ENCODE measurements at places on chromosomes 13 and 19.

- no peak for DNase-seq
These were observed 21.1 kb downstream of the KBTBD6 start for GRCh38 chr13:41111454-41111853.

DNA sequence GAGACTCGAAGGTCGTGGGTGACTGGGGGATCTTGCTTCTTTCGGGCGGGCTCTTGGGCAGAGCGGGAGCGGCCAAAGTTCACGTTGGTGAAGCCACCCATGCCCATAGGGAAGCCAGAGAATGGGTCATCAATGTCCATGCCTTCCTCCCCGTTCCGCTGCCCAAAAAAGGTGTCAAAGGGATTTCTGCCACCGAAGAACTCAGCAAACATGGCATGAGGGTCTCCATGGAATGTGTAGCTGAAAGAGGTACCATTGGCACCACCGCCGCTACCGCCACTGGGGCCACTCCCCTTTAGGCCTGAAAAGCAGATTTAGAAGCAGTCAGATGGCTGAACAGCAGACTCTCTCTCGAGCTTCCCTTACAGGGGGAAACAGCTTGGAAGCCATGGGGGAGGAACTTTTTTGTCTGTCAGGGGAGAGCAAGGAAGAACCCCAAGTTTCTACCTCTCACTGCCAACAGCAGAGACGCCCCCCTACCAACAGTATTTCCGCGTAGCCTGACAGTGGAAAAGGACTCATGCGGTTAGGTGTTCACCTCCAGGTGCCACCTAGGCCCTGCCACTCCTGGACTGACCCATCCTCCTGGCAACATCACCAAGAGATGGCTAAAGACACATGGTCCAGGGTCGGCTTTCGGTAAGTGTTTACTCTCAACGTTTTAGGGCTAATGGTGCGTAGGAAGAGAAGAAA lies 1.3 kb downstream of the DNAJB1 start:
- peak; percentile 57 for DNase-seq

DNA sequence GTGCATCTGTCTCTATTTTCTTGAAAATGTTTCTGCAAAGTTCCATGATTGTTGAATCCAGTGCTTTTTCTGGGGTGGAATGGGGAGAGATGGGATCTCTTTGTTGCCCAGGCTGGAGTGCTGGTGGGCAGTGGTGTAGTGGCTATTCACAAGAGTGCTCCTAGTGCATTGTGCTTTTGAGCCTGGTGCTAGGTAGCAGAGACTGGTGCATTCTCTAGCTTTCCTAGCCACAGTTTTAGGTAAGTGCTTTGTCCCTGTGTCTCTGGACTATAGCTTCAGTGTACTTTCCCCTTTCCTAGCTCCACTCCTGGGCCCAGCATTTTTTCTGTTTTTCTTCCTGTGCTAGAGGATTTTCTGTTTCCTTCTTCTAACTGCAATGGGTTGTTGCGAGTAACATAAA lies 825.6 kb downstream of the SLITRK6 start:
- DNase-seq = no peak

DNA sequence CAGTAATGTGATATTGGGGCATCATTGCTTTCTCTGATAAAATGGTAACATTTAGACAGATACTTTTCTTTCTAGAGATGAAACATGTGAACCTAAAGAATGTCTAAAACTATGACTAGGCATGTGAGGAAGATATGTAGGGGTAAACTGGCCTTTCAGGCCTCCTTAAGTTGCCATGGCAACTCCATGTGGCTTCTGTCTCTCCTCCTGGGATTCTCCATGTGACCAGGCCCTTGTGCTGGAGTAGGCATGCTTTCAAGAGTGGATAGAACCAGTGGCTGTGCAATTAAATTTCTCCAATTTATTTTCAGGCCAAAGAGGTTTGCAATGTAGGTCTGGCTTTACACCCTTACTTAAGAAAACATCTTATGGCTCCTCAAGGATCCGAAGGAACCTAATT lies 130.8 kb downstream of the OLFM4 start:
- DNase-seq = no peak

- no peak for DNase-seq
These were observed 36.5 kb downstream of the GTF2F2 start for GRCh38 chr13:45156565-45157361.

GRCh38 chr13:29271606-29272005 lies 323.9 kb downstream of the SLC7A1 start:
- no peak for DNase-seq

GRCh38 chr19:53192771-53193534 lies at the start of gene ZNF665:
Gene ZNF665, minus strand, starts transcription at chr19:53193358. Its CDS starts 10,460 bp downstream, at chr19:53182898.
- peak; percentile 77 for DNase-seq

GRCh38 chr19:35431145-35431807 lies 16.8 kb upstream of the FFAR2 start:
- no peak for DNase-seq

GRCh38 chr19:46732172-46732938 lies 13.5 kb upstream of the FKRP start:
- DNase-seq = no peak

- DNase-seq = no peak
These were observed 62.8 kb downstream of the DNAJC15 start for GRCh38 chr13:43086181-43086580.

DNA sequence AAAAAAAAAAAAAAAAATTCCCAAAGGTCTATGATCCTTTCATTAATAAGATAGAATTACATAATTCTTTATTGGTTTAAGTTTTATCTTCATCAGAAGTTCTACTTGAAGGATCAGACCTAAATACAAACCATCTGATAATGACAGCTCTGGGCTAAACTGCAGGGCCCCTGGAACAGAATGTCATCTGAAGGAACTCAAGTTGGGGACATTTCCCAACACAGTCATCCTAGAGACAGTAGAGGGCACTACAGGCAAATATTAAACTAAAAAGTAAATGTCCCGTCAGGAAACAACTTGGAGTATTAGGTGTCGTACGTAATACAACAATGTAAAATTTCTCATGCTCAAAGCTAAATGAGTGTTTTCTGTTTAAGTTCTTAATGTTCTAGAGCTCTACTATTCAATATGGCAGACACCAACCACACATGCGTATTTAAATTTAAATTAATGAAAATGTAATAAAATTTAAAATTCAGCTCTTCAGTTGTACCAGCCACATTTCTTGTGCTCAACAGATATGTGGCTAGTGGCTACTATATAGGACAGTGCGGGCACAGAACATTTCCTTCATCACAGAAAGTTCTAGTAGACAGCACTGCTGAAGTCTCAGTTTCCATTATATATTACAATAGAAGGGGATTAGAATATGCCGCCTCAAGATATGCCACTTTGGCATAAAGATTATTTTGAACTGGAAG lies 21.8 kb upstream of the NAXD start:
- peak; percentile 84 for DNase-seq

GRCh38 chr13:33676045-33676989 lies 141.6 kb upstream of the RFC3 start:
- DNase-seq = no peak

- DNase-seq = no peak
These were observed 3.2 kb downstream of the SERPINE3 start for GRCh38 chr13:51342706-51343105.

GRCh38 chr13:71871844-71872243 lies 4.8 kb upstream of the DACH1 start:
- no peak for DNase-seq

- DNase-seq = no peak
These were observed 16.6 kb downstream of the NCLN start for GRCh38 chr19:3202346-3202745.

GRCh38 chr13:26992951-26993719 lies 178.5 kb downstream of the USP12 start:
- DNase-seq = no peak

GRCh38 chr13:47218611-47219010 lies 321.8 kb upstream of the HTR2A start:
- DNase-seq = no peak

DNA sequence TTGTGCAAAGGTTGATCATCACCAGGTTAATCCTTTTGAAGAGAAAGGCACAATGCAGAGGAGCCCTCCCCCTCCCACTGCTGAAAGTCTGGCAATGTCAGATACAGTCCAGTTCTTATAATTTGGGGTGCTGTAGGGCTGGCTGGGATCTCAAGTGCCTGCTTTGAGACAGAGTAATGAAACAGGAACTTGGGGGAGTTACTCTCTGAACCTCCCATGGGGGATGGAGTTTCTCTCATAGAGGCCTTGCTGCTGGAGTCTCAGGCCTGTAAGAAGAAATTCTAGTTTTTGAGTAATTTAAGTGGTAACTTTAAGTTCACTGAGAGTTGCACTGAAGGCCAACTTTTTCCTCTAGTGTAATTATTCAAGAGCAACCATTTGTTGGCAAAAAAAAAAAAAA lies 410.5 kb downstream of the KCNRG start:
- no peak for DNase-seq

- no peak for DNase-seq
These were observed 52.7 kb upstream of the RFXAP start for GRCh38 chr13:36766295-36766694.

GRCh38 chr13:42276683-42277082 lies 4.7 kb downstream of the AKAP11 start:
- no peak for DNase-seq

DNA sequence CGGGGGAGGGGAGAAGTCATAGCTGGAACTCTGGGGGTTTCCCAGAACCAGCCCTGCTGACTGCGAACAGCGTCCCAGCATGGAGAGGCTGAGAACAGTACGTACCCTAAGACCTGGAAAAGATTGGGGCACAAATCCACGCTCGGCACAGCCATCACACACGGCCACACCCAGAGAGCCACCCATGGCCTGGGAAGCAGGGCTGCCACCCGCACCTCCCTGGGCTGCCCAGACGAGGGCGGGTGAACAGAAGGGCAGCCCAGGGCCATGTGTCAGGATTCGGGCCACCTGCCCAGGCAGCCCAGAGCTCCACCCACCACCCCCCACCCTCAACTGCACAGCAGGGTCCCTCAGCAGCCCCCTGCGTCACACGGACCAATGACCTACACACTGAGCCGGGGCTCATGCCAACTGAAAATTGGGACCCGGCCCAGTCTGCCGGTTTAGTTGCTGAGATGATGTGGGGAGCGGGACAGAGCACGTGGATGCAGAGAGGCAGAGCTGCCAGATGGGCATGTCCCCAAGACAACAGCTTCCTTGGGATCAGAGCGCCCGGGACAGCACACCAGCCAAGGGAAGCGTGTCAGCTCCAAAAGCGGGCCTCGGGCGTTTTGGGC lies 8.5 kb downstream of the UBXN6 start:
- no peak for DNase-seq

- no peak for DNase-seq
These were observed 1714.3 kb upstream of the PCDH20 start for GRCh38 chr13:63129995-63130394.

DNA sequence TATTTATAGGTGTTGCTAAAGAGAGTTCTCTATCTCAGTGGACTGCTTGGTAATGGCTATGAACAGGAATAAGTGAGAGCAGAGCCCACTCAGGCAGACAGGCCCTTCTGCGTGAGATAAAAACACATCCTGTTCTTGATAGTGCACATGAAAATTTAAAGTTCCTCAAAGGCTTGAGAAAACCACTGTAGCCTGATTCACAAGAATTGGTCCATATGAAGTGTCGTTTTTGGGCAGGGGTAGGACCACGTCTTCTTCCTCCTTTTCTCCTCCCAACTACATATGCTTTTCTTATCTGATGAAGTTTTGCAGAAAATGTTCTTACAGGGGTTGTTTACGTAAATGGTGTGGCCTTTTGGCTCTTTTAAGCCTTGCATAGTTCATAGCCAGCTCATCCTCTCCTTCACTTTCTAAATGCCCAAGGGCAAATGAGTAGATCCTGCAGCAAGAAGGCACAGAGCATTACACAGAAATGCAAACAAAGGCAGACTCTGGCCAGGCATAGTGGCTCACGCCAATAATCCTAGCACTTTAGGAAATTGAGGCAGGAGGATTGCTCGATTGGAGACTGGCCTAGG lies 53.8 kb downstream of the RNF6 start:
- no peak for DNase-seq

DNA sequence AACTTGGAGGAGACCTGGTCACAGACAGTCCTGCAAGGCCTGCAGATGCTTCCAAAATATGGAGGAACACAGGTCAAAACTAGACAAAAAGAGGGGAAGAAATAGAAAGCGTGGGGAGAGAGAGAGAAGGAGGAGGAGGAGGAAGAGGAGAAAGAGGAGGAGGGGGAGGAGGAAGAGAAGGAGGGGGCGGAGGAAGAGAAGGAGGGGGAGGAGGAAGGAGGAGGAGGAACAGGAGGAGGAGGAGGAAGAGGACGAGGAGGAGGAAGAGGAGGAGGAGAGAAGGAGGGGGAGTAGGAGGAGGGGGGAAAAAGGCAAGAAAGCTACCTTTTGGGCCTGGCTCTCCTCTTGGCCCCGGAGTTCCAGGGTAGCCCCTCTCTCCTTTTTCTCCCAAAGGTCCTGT lies 105.8 kb downstream of the COL4A1 start:
- DNase-seq = no peak

DNA sequence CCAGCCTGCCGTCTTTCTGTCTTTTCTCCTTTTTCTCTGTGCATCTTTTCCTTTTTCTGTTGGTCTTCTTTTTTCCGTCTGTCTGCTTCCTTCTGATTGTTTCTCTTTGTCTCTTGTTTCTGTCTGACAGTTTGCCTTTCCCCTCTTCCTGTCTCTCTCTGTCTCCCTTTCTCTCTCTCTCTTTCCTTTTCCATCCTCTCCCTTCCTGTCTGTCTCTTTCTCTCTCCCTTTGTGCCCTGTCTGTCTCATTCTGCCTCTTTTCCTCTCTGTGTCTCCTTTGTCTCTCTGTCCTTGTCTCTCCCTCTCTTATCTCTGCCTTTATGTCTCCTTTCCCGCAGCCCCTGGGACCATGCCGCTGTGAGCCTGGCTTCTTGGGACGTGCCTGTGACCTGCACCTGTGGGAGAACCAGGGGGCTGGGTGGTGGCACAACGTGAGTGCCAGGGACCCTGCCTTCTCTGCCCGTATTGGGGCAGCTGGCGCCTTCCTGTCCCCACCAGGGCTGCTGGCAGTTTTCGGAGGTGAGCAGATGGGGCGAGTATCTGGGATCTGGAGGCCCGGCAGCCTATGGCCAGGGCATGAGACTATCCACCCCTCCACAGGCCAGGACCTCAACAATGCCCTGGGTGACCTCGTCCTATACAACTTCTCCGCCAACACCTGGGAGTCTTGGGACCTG lies 9.4 kb downstream of the MEGF8 start:
- no peak for DNase-seq

DNA sequence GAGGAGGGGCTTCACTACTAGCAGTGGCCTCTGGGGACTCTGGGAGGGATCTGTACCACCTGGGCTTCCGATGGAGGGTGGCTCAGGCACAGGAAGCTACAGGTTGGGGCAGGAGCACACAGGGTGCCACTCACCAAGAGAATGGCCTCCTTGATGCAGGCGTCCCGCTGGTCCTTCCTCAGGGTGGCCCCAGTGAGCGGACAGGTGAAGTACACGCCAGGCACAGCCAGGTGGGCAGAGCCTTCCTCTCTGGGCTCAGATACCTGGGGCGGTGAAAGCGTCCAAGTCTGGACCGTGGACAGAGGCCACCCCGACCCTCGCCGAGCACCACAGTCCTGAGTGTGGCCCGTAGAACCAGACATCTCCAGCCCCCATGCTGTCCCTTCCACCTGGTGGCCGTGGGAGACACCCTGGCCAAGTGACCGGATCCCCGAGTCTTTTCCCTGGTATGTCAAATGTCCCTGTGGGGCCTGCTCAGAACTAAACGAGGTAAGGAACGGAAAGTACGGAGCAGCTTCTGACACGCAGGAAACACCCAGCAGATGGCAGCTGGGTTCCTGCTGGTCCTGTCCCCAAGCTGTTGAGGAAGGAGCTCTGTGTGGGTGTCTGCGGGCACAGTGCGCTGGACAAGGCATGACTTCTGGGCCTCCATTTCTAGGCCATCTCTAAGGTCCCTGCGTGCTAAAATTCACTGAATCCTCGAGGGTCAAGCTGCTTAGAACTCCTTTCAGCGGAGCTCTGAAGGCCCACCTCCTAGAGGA lies 5.2 kb downstream of the UBXN6 start:
- DNase-seq = no peak
